ENCODE measurements at places on chromosomes 6 and 20.

- DNase-seq: no peak
These were observed 19.2 kb upstream of the KCNG1 start for GRCh38 chr20:51042064-51042463.

DNA sequence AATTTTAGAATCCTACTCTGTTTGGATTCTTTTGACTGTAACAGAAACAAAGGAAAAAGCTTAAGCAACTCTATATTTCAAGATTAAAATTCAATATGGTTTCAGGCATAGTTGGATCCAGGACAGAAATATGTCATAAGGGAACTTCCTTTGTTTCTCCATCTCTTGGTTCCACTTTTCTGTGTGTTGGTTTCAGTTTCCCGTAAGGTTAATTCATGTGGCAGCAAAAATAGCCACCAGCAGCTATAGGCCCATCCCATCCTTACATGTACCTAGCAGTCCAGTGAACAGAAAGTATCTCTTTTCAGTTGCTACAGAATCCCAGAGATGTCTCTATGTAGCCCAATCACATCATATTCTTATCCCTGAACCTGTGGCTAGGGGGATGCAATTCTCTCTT is 8.8 kb upstream of the FAM8A1 start:
- DNase-seq: no peak

GRCh38 chr6:135531954-135532490 is 34.5 kb upstream of the AHI1 start:
- no peak for DNase-seq

DNA sequence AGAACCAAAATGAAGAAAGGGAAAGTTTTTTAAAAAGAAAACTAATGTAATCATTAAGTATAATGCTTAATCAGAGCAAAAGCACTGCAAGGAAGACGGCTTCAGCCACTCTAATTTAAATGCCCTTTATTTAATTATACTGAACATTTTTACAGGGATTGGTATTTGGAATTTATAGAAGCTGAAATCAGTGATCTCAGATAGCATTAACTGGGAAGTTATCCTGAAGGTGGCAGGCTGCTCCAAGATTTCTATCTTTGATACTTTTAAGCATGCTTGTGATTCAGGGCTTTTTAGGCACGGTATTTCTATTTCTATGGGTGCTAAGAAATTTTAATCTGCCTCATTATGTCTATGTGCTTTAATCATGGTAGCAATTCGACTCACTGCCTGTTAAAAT is 1.3 kb upstream of the NDUFAF4 start:
- no peak for DNase-seq

DNA sequence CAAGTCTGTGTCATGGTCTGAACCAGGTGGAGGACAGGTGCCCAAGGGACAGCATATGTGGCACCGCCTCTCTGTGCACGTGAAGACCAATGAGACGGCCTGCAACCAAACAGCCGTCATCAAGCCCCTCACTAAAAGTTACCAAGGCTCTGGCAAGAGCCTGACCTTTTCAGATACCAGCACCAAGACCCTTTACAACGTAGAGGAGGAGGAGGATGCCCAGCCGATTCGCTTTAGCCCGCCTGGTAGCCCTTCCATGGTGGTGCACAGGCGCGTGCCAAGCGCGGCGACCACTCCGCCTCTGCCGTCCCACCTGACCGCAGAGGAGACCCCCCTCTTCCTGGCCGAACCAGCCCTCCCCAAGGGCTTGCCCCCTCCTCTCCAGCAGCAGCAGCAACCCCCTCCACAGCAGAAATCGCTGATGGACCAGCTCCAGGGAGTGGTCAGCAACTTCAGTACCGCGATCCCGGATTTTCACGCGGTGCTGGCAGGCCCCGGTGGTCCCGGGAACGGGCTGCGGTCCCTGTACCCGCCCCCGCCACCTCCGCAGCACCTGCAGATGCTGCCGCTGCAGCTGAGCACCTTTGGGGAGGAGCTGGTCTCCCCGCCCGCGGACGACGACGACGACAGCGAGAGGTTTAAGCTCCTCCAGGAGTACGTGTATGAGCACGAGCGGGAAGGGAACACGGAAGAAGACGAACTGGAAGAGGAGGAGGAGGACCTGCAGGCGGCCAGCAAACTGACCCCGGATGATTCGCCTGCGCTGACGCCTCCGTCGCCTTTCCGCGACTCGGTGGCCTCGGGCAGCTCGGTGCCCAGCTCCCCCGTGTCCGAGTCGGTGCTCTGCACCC is 109.5 kb upstream of the RAB32 start:
- no peak for DNase-seq

GRCh38 chr6:112626468-112627082 is 279.4 kb downstream of the RFPL4B start:
- DNase-seq: no peak

DNA sequence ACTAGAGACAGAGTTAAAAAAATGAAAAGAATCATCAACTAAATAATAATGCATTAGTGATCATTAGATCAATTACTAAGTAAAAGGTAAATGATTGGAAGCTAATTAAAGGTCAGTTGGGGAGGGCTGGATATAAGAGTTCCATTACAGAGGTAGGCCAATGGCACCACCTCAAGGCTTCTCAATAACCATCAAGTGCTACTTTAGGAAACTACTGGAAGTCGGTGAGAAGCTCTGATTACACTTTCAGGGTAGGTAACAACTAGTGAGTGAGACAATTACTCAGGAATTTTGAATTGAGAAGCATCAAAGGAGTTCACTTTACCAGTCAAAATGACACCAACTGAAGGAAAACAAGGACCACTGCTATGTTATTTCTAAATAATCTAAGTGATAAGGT is 90.2 kb upstream of the HDAC2 start:
- DNase-seq: no peak

- DNase-seq: no peak
These were observed 82.2 kb upstream of the OPRM1 start for GRCh38 chr6:153956808-153957207.

- DNase-seq: no peak
These were observed 38.0 kb downstream of the EZR start for GRCh38 chr6:158780988-158781691.

DNA sequence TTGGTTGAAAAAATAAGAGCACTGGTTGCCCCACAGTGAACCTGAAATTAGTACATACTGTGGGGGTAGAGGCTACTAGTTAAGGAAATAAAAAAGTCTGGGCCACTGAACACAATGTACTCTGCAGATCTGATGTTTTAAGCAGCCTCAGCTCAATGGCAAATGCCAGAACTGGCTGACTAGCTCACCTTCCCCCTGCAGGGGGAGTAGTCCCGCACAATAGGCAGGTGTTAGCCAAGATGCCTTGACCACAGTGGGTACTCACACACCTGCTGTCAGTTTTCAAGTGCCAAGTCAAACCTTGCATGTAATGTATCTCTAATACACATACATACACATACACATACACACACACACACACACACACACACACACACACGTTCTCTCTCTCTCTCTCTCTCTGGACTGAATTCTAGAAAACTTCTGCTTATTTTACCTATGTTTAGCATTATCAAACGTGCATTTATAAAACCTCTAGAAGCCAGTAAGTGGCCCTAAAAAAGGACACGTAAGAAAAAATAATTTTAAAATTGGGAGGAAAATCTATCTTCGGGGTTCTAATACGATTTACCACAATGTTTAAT is 36.1 kb downstream of the GMDS start:
- no peak for DNase-seq

- no peak for DNase-seq
These were observed 6.7 kb downstream of the STK4 start for GRCh38 chr20:44973053-44973452.

- DNase-seq: no peak
These were observed 154.4 kb downstream of the DTNBP1 start for GRCh38 chr6:15508441-15508871.
